Left lung (tissue), 14 donors: ENCODE measurements at places on chromosomes 6 and 20. TPM values are rescaled to one million over a fixed set of nuclear protein-coding genes. Genes with fewer than 3 reads are reported as not detected.

ENPP4 gene
- polyA plus RNA-seq = 12.6 TPM

PMEPA1 gene
- 39.5 TPM for polyA plus RNA-seq

ENPP5 gene
- polyA plus RNA-seq = 8.8 TPM

GRCh38 chr20:49283176-49283702, 5.4 kb upstream of the ZNFX1 start:
- no peak for DNase-seq

DNA sequence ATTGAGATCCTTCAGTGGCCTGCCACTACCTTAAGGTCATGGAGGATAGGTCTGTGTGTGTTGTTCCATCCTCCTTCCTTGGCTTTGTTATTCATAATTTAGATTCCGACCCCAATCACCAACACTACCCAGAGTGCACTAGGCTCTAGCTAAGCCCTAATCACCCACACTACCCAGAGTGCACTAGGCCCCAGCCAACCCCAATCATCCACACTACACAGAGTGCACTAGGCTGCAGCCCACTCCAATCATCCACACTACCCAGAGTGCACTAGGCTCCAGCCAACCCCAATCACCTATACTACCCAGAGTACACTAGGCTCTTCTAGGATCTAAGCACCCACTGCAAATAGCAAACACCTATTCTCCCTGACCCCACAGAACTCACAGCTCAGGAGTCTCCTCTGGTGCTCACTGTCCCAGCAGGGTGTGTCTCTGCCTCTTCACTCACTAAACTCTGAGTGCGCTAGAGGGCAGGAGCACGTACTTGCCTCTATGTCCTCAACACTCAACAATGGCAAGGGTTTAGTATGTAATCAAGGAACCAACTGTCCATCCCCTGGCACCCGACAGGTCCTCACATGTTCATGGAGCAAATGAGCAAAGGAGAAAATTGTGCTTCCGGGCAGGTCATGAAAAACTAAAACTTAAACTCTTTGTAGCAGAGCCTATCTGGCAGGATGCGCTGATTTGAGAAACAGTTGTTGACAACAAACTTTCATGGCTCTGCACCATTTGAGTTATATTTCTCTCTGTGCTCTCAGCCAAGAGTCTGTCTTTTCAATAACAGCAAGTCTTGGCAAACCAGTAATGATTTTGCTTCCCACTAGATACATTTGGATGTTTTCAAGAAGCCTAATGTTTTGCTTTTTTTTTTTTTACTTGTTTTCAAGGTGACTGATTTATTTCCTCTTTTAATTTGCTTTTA, 54.3 kb downstream of the SLC22A23 start:
- no peak for DNase-seq

- no peak for DNase-seq
Observed at GRCh38 chr6:1130709-1131108, 181.2 kb upstream of the FOXQ1 start.

DNA sequence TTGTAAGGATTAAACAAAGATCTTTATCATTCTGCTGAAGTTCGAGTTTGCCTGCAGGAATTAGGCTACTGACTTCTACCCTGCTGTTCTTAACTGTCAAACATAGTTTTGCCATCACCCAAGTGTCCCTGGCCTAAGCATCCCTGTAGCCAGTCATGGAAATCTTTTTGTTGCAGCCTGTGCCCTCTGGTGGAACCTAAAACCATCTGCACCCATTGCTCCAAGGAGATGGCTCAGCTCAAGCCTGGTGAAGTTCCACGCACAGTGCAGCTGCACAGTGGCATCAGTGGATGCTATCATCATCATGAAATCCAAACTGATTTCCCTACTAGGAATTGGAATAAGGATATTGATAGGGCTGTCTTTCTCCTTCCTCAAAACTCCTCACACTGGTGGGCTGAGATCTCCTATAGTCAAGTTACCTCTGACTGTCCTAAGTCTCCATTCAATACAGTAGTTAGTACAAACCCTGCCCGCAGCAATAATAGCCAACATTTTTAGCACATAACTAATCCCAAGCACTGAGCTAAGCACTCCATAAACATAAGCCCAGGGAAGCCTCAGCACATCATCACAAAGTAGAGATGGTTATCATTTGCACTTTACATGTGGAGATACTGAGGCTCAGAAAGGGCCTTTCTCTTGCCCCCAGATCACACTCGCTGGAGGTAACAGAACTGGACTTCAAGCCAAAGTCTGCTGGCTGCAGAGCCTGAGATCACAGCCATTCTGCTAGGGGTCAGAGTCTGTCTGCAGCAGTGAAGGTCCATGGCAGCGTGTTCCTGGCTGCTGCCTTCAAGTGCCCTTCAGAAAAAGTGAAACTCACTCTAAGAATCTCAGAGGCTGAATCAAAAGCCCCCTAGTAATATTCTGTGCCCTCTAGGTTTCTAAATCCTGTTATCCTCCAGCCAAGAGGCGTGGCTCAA, 77.2 kb upstream of the MC3R start:
- DNase-seq = no peak
